ENCODE measurements at places on chromosomes 16 and 17. TPM values are rescaled to one million over a fixed set of nuclear protein-coding genes. Genes with fewer than 3 reads are reported as not detected.

ERN2 gene
- not detected for total RNA-seq

KRT40 gene
- not detected for total RNA-seq

KRT32 gene
- total RNA-seq: not detected

SEPTIN12 gene
- not detected for total RNA-seq

P2RX1 gene
- not detected for total RNA-seq

MT1H gene
- total RNA-seq: not detected

PDIA2 gene
- 1.5 TPM for total RNA-seq

C1QTNF1 gene
- total RNA-seq: 96.2 TPM

GRIN2C gene
- total RNA-seq: 0.07 TPM

- peak; percentile 18 for DNase-seq
Observed at GRCh38 chr16:68385371-68385770, 62.9 kb downstream of the SMPD3 start.

GRCh38 chr16:68296291-68296690, 14.5 kb downstream of the SLC7A6OS start:
- DNase-seq: no peak

GRCh38 chr16:73166441-73166851, 118.5 kb upstream of the ZFHX3 start:
- no peak for DNase-seq

DNA sequence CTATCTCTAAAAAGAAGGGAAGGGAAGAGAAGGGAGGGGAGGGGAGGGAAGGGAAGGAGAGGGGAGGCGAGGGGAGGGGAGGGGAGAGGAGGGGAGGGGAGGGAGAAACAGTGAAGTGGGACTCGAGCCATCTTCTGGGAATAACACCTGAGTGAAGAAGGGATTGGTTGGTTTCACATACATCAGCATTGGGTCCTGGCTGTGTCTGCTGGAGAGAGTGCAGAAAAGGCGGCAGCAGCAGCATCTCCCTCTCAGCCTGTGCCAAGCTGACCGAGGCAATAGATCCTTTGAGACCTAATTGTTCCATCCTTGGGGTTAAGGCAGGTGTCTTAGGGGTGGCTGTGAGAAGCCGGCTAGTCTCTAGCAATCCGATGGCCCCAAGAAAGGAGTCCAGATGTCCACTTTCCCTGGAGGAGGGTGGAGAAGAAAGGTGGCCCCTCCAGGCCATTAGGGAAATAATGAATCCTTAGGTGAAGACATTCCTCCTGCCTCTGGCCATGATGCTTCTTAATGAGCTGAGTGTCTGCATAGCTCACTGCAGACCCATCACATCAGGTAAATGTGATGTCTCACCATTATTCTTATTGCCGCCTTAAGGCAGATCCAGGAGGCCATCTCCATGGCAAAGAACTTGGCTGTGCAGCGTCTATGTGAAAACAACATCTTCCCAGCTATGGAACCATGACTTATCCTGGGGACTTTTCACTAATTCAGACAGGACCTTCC, 71.6 kb downstream of the WIPI1 start:
- peak; percentile 18 for DNase-seq

DNA sequence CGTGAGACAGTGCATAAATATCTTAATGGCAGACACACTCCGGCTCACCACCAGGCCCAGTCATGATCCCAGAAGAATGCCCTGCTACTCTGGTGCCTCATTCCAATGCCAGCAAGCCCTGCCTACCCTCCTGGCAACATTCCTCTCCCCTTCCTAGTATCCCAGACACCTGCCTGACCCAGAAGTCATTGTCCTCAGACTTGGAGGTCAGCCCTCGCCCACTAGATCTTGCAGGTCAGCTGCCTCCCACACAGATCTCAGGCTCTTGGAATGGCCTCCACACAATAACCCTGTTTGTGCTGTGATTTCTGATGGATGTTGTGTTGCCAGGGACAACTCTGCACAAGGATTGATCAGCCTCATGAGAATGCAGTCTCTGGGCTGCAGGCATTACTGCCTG, 1.8 kb upstream of the TEX2 start:
- DNase-seq: no peak

- no peak for DNase-seq
Observed at GRCh38 chr17:81681672-81682071, 1.9 kb downstream of the ARL16 start.

DNA sequence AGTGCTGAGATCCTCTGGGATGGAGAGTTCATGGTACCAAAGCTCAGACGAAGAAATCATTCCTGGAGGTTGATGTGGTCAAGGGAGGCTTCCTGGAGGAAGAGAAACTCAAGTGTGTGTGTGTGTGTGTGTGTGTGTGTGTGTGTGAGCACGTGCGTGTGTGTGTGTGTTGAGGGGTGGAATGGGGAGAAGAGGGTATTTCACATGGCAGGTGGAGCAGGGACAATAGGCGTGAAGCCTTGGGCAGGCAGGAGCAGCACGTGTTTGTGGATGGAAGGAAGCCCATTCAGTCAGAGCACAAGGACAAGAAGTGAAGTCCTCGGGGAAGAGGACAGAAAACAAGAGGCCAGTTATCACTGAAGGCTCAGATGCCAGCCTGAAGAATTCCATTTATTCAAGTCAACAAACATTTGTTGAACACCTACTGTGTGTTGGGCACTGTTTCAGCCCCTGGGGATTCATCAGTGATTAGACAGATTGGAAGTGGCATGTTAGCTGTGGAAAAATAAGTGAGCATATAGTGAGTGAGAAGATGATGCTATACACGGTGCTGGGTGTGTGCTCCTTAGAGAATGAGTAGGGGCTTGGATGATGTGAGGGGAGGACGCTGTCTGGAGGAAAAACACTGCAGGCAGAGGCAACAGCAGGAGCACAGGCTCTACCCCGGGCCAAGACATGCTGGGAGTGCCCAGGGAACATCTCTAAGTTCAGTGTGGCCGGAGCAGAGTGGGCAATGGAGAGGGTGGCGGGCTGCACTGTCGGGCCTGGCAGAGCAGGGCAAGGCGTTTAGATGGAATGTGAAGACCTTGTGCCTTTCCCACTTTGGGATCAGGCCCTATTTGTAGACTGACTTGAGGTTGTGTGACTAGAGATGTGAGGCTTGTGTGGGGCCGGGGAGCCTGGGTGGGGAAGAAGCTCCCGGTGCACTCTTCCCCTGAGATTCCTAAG, 267.1 kb downstream of the CBLN1 start:
- DNase-seq: no peak

DNA sequence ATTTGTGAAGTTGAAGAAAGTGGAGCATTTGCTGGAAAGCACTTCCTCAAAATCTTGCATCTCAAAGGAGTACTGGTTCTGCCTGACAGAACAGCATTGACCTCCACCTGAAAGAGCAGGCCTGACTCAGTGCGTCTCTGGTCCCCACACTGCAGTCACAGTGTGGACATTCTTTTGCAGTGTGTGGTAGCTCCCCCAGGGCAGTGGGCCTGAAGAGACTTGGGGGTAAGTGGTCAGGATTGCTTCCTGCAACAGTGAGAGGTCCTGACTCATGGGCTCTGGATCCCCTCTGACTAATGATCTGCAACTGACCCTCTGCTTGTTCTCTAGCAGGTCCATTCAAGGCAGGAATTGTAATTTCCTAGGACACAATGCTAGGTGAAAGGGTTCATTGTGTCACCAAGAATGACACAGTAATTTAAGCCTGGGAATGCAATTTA, 204.9 kb upstream of the KCNJ16 start:
- no peak for DNase-seq

DNA sequence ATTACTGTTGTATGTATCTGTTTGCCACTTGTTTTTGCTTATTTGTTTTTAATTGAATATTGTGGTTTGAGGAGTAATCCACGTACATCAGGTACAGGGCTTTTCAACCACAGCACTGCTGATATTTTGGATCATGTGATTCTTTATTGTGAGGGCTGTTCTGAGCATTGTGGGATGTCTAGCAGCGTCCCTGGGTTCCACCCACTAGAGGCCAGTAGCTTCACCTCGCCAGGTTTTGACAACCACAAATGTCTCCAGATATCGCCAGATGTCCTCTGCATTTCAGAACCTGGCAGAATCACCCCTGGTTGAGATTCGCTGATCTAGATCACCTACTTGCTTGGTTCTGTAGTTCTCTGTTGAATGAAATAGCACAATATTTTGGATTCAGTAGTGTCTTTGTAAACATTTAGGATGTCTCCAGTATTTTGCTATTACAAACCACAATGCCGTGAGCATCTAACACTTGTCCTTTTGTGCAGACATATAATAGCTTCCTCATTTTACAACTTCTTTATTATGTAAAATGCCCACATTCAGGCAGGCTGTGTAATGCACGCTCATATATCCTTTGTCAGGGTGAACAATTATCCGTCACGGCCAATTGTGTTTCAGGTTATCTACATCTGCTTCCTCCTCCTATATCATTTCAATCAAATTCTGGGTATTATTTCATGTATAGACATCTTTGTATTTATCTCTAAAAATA, 380.3 kb downstream of the SNX29 start:
- DNase-seq: no peak

DNA sequence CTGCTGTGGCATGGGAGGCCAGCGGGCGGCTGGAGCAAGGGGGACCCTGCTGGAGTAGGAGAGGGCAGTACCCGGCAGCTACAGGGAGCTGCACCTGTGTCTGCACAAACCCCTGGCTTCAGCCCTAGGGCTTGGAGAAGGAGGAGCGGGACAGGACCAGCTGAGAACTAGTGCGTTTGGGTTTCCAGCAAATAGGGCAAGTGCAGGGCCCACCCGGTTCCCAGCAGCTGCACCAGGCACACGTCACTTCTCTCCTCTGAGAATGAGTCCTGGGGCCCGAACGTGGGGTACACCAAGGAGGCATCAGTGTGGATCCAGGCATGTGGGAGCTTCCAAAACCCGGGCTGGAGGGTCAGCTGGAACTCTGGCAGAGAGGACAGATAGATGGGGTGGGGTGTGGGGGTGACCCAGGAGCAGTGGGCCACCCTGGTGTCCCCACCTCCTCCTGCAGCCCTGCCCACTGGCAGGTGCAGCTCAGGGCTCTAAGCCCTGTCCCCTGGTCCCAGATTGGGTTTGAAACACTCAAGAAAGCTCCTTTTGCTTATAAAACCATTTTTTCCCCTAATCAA, 5.6 kb downstream of the C16orf89 start:
- peak; percentile 68 for DNase-seq

DNA sequence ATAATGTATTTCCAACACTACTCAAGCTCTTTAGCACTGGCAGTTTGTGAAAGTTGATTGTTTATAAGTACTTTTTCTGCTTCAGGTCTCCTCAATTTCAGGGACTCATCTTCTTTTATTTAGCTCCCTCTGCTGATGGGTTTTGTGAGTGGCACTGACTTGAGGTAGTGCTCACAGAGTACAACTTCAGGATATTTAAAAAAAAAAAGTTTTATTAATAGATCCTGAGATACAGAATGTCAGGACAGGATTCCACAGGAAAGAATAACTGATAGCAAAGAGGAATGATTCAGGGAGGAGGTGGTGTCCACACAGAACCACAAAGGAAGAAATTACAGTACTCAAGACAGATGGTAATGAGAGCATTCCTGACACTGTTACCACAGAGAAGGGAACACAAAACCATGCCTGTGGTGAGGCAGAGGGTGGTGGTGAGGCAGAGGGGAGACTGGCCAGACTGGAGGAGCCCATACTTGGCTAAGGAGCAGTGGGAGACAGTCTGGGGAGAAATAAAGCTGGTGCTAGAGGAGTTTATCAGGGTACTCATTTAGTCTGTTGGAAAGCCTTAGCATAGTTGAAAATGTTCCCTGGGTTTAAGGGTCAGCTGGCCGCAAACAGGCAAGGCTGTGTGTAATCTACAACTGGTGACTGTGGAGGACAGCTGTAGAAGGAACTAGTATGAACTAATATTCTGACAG, 63.7 kb downstream of the SPAG9 start:
- DNase-seq: no peak

- no peak for DNase-seq
Observed at GRCh38 chr17:53193044-53193443, 629.7 kb upstream of the KIF2B start.

DNA sequence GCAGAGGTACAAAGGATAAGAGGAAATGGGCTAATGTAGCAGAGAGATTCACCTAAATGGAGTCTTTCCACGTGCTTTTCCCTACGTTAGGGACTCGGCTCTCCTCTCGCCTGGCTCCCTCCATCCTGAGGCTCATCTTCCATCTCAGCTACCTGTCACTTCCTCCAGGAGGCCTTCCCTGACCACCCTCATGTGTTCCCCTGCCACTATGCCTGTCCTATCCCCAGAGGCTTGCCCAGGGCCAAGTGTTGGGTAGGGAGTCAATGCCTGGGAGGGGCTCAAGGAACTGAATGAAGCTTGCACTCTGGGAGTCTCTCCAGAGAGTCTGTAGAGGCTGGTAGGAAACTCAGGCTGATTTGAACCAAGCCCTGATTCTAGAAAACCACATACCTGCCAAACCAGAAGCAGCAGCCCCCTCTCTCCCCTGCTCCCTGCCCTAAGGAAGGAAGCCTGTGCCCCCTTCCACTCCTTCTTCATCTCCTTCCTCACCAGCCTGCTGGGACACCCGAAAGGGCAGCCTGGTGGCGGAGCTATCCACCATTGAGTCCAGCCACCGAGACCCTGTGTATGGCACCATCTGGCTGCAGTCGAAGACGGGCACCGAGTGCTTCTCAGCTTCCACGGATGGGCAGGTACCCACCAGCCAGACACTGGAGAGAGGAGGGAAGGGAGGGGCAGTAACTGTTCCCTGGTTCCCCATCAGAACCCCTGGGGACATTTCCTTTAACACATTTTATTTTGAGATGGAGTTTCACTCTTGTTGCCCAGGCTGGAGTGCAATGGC, 25.4 kb downstream of the DNAI2 start:
- DNase-seq: no peak
